Activated naive CD8-positive, alpha-beta T cell treated with anti-CD3 and anti-CD28 coated beads, Interleukin-2, amount 10 ng/mL, durations not matched to agents 7 days and 5 days (primary cell): ENCODE measurements at places on chromosomes 7 and 10. TPM values are rescaled to one million over a fixed set of nuclear protein-coding genes. Genes with fewer than 3 reads are reported as not detected.

DNA sequence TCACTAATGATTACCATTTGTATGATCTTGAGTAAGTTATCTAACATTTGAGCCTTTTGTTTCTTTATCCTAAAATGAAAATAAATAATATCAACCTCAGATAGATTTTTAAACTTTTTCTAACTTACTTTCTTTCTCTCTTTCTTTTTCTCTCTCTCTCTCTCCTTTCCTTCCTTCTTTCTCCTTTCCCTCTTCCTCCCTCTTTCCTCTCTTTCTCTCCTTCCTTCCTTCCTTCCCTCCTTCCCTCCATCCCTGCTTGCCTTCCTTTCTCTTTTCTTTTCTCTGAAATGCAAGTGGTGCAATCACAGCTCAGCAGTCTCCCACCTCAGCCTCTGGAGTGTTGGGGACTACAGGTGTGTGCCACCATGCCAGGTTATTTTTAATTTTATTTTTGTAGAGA lies 132.9 kb upstream of the ASAH2 start:
- no peak for DNase-seq
- no peak overlapping the region for H3K27ac ChIP-seq
- H3K27me3 ChIP-seq = no peaks in the 10 kb centered on the region
- peaks cover 2% of the 10 kb centered on the region for H3K36me3 ChIP-seq

GRCh38 chr10:131201741-131202515 lies 109.6 kb downstream of the TCERG1L start:
- DNase-seq = no peak
- H3K36me3 ChIP-seq = no peaks in the 10 kb centered on the region
- H3K27ac ChIP-seq = no peak overlapping the region
- no peak overlapping the region for H3K4me3 ChIP-seq
- no peaks in the 10 kb centered on the region for H3K4me1 ChIP-seq
- H3K27me3 ChIP-seq = no peaks in the 10 kb centered on the region

DNA sequence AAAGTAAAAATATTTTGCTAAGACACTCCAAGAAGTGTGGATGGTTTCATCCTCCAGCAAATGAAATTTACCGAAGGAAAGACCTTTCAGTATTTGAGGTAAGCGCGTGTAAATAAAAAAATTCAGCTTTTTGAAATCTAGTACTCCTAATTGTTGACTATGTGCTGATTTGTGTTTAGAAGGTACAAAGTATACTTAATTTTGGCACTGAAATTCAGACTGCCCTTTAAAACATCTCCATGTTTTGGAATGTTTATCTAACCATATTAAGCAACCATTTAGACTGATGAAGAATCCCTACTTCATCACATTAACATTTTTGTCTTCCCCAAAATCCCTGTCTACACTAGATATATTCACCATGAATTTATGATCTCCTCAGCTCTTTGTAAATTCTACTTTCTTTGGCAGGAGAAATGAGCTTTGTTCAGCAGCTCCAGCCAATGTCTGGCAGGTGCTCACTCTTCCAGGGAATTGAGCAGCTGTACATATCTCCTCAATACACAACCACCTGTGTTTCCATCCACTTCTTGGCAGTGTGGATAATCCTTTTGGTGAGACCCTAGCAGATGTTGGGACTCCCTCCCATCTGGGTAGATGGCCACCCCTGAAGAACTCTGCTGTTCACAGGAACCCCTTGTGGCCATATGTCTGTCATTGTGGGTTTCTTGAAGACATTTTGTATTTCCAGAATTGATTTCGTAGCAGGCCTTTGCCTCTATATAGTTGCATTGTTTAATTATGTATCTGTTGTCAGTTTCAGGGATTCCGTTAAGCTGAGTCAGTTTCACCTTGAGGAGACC lies 129.4 kb upstream of the SAMD8 start:
- no peak overlapping the region for H3K4me3 ChIP-seq
- peaks cover 52% of the 10 kb centered on the region for H3K36me3 ChIP-seq
- no peak for DNase-seq
- H3K27me3 ChIP-seq = no peaks in the 10 kb centered on the region
- peaks cover 27% of the 10 kb centered on the region for H3K4me1 ChIP-seq

EPO gene
- 0.22 TPM for total RNA-seq

- peaks cover 2% of the 10 kb centered on the region for H3K4me1 ChIP-seq
- no peak overlapping the region for H3K4me3 ChIP-seq
- H3K27me3 ChIP-seq = no peaks in the 10 kb centered on the region
- H3K27ac ChIP-seq = no peak overlapping the region
- DNase-seq = no peak
- peaks cover 27% of the 10 kb centered on the region for H3K36me3 ChIP-seq
These were observed 32.1 kb downstream of the LOXL4 start for GRCh38 chr10:98235846-98236245.

GRCh38 chr10:33155720-33156638 lies 178.5 kb downstream of the NRP1 start:
- H3K27ac ChIP-seq = no peak overlapping the region
- H3K27me3 ChIP-seq = no peaks in the 10 kb centered on the region
- no peak overlapping the region for H3K4me3 ChIP-seq
- H3K36me3 ChIP-seq = no peaks in the 10 kb centered on the region
- no peak for DNase-seq

- DNase-seq = no peak
- H3K36me3 ChIP-seq = no peaks in the 10 kb centered on the region
- peaks cover 7% of the 10 kb centered on the region for H3K27me3 ChIP-seq
- no peak overlapping the region for H3K27ac ChIP-seq
These were observed 49.7 kb downstream of the TMEM178B start for GRCh38 chr7:141123522-141123921.

DNA sequence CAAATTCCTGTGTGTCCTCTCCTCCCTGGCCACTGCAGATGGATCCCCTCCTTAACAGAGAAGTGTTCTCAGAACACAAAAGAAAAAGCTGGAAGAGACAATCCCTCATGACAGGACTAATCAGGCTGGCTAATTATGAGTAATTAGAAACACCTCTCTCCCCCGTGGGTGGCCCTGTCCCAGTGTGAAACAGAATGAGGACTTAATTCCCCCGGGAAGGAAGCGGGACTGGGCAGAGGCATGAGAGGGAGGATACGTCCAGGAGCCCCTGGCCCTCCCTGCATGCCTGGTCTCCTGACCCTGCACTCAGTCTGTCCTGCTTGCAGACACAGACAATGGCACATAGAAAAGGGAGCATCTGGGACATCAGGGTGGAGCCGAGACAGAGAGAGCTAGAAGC lies 7.6 kb upstream of the ADCYAP1R1 start:
- DNase-seq = no peak
- no peaks in the 10 kb centered on the region for H3K36me3 ChIP-seq

NUTM2A gene
- total RNA-seq = 0.79 TPM

GRCh38 chr7:130444751-130445407 lies 4.1 kb upstream of the CEP41 start:
- H3K27ac ChIP-seq = peak overlapping the region; percentile 56
- no peak overlapping the region for H3K4me3 ChIP-seq
- peaks cover 15% of the 10 kb centered on the region for H3K36me3 ChIP-seq
- H3K27me3 ChIP-seq = no peaks in the 10 kb centered on the region
- H3K4me1 ChIP-seq = peaks cover 23% of the 10 kb centered on the region
- DNase-seq = no peak

MRC1 gene
- 1.5 TPM for total RNA-seq

GNGT1 gene
- total RNA-seq = not detected

PITX3 gene
- not detected for total RNA-seq

DNA sequence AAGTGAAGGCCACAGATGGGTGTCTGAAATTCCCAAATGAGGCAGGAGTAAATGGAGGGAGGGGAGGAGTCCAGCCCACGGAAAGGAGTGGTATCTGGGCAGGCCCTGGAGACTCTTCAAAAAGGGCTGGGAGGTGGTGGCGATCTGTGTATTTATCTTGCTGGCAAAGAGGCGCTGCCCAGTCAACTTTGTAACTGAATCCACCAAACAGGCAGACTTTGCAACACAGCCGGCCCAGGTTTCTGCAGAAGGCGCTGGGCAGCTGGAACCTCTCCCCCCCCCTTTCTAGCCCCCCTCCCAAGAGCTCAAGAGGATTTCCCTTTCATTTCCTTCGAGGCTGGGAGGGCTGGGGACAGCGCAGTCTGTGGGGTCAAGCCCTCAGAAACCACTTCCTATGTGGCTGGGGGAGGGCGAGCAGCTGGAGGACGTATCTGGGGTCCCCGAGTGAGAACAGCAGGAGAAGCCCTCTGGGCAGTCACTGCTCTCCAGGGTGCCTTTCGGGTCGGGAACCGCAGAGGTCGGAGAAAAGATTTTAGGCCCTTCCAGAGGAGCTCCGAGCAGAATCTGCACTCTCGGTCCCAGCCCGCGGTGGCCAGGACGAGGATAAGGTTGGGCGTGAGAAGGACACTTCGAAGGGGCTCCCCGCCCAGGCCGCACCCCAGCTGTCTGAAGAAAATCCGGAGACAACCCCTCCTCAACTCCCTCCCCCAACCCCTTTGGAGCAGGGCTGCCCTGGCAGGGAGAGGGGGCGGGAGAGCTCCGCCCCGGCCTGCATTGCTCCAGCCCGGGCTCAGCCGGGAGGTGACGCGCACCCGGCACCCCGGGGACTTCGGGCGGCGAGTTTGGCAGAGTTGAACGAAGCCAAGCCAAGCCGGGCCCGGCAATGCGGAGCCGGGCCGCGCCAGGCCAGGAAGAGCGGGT lies 965 bp downstream of the ZCCHC24 start:
- H3K4me3 ChIP-seq = peak overlapping the region; percentile 91
- H3K27me3 ChIP-seq = peaks cover 35% of the 10 kb centered on the region
- no peaks in the 10 kb centered on the region for H3K36me3 ChIP-seq
- peak overlapping the region; percentile 80 for H3K27ac ChIP-seq

VGF gene
- 0.17 TPM for total RNA-seq

DHX32 gene
- total RNA-seq = 21.1 TPM

GRCh38 chr10:20648263-20648874 lies 248.7 kb downstream of the NEBL start:
- H3K36me3 ChIP-seq = peaks cover 2% of the 10 kb centered on the region
- no peak overlapping the region for H3K4me3 ChIP-seq
- no peaks in the 10 kb centered on the region for H3K27me3 ChIP-seq
- DNase-seq = no peak
- H3K27ac ChIP-seq = no peak overlapping the region
- H3K4me1 ChIP-seq = no peaks in the 10 kb centered on the region

- no peak overlapping the region for H3K4me3 ChIP-seq
These were observed 12.3 kb downstream of the SUN3 start for GRCh38 chr7:48016641-48017040.

- no peak overlapping the region for H3K27ac ChIP-seq
- DNase-seq = no peak
- H3K4me3 ChIP-seq = no peak overlapping the region
- no peaks in the 10 kb centered on the region for H3K27me3 ChIP-seq
- no peaks in the 10 kb centered on the region for H3K36me3 ChIP-seq
- no peaks in the 10 kb centered on the region for H3K4me1 ChIP-seq
These were observed 275.2 kb downstream of the PCDH15 start for GRCh38 chr10:54525816-54526215.

GRCh38 chr10:125840406-125840805 lies 17.1 kb downstream of the BCCIP start:
- no peak overlapping the region for H3K4me3 ChIP-seq
- H3K4me1 ChIP-seq = no peaks in the 10 kb centered on the region
- H3K27ac ChIP-seq = no peak overlapping the region
- no peak for DNase-seq

DNA sequence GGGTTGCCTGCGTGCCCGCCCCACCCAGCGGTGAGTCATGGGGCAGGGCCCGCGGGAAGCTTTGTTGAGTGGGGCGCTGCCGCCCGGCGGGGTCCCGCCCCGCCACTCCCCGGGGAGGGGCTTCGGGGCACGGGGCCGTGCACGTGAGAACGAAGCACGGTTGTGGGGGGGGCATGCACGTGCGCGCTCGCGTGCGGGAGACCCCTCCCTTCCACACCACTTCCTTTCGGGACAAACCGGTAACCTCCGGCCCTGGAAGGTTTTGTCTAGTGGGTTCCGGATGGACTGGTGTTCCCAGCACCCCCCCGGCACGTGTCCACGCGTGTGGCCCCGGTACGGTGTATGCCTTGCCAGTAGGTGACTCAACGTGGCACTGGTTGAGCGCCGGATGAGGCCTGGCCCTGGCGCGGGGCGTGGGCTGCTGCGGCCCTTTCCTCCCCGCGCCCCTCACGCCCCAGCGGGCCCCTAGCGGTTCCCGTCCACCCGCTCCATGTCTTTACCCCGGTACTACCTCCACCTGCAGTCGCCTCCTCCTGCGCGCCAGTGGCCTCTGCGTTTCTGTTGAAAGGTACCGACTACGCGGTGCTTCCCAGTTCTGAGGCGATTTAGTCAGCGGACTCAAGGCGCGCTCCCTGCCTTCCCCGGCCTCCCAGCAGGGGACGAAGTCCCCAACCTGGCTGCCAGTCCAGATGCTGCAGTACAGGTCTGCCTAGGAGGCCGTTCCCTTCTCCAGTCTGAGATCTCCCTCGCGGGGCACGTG lies 3.1 kb downstream of the ADIRF start:
- H3K4me1 ChIP-seq = peaks cover 18% of the 10 kb centered on the region
- H3K27me3 ChIP-seq = peaks cover 20% of the 10 kb centered on the region
- no peaks in the 10 kb centered on the region for H3K36me3 ChIP-seq

- no peak overlapping the region for H3K4me3 ChIP-seq
- H3K36me3 ChIP-seq = no peaks in the 10 kb centered on the region
- H3K4me1 ChIP-seq = peaks cover 27% of the 10 kb centered on the region
- DNase-seq = no peak
These were observed 37.6 kb downstream of the KCNH2 start for GRCh38 chr7:150940431-150941102.

GSAP gene
- 8.3 TPM for total RNA-seq

ZNF365 gene
- 0.58 TPM for total RNA-seq

DNA sequence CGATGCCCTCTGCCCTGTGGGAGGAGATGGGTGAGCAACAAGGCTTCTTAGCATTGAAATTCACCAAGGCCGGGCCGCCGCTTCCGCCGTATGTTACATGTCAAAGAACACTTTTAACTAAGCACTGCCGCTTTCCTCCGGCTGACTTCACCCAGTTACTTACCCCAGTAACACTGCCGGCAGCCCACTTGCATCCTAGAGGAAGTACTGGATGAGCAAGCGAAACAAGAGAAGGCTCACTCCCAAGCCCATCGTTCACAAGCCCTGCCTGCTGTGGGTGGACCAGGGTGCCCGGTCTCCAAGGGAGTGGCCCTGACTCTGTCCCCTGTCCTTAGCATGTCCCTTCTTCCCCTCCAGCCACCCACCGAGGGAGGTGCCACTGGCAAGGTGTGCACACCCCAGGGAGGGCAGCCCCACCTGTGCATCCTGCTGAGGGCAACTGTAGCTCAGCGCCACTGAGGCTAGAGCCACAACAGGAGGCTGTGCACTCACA lies 73.1 kb upstream of the EBF3 start:
- no peaks in the 10 kb centered on the region for H3K36me3 ChIP-seq
- no peak overlapping the region for H3K27ac ChIP-seq
- no peak for DNase-seq
- peaks cover 17% of the 10 kb centered on the region for H3K27me3 ChIP-seq
- H3K4me1 ChIP-seq = no peaks in the 10 kb centered on the region
- H3K4me3 ChIP-seq = no peak overlapping the region

GRCh38 chr7:151416112-151416940 lies 6.5 kb upstream of the WDR86 start:
- no peak for DNase-seq
- no peak overlapping the region for H3K27ac ChIP-seq
- peaks cover 32% of the 10 kb centered on the region for H3K27me3 ChIP-seq
- H3K36me3 ChIP-seq = no peaks in the 10 kb centered on the region

TMEM140 gene
- 31.0 TPM for total RNA-seq

USP6NL gene
- total RNA-seq = 4.4 TPM

SCART1 gene
- total RNA-seq = 5.7 TPM

- peak overlapping the region; percentile 25 for H3K27ac ChIP-seq
- H3K27me3 ChIP-seq = no peaks in the 10 kb centered on the region
- peaks cover 11% of the 10 kb centered on the region for H3K4me1 ChIP-seq
- no peak for DNase-seq
These were observed 100.8 kb downstream of the DNAJB6 start for GRCh38 chr7:157437519-157438061.

OGDH gene
- 103 TPM for total RNA-seq
